ENCODE measurements at places on chromosomes 5 and 9. TPM values are rescaled to one million over a fixed set of nuclear protein-coding genes. Genes with fewer than 3 reads are reported as not detected.

Gene ACTBL2
- 0.56 TPM for total RNA-seq

Gene SH3PXD2B
- 10.3 TPM for total RNA-seq

Gene PGGT1B
- total RNA-seq: 16.2 TPM

Gene UBE2QL1
- 0.42 TPM for total RNA-seq

Gene DTWD2
- total RNA-seq: 12.2 TPM

Gene ZNF483
- total RNA-seq: 3.3 TPM

Gene NOXA1
- 0.56 TPM for total RNA-seq

Gene ORM2
- total RNA-seq: not detected

Gene AQP3
- total RNA-seq: 2.7 TPM

Gene ZNF618
- 2.9 TPM for total RNA-seq

Gene FOXD4
- total RNA-seq: 0.37 TPM

Gene PLEKHG4B
- 0.83 TPM for total RNA-seq

Gene IL13
- total RNA-seq: 0.42 TPM

Gene PCA3
- total RNA-seq: not detected

Gene OXCT1
- total RNA-seq: 26.3 TPM

Gene SLC34A1
- 0.61 TPM for total RNA-seq

Gene RBM18
- 11.7 TPM for total RNA-seq

Gene C1QTNF2
- total RNA-seq: 0.08 TPM

Gene NUTM2F
- not detected for total RNA-seq

Gene SHISAL2B
- not detected for total RNA-seq

Gene PKD2L2
- total RNA-seq: not detected

Gene SARDH
- 0.08 TPM for total RNA-seq

Gene TMEM252
- not detected for total RNA-seq

Gene GRAMD2B
- total RNA-seq: 5.7 TPM

Gene ENTREP1
- total RNA-seq: 0.13 TPM

Gene FGF1
- total RNA-seq: 3.1 TPM
